Amygdala (tissue), 56 donors: ENCODE measurements at places on chromosomes 13 and 19.

DNA sequence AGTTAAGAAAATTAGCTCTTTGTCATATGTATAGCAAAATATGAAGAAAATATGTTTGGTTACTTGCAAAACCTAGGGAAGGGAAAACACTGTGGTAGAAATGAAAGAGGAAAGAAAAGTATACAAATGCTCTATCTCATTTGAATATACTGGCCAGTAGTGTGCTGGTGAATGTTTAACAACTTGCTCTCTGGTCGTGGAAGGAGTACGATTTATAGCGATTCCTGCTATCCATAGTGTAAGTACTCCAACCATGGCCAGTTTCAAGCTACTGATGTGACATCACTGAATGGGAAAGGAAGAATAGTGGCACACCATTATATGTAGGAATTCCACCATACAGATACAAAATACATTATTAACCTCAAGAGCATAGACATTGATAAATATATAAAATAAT, 9.3 kb downstream of the BORA start:
- DNase-seq = no peak

DNA sequence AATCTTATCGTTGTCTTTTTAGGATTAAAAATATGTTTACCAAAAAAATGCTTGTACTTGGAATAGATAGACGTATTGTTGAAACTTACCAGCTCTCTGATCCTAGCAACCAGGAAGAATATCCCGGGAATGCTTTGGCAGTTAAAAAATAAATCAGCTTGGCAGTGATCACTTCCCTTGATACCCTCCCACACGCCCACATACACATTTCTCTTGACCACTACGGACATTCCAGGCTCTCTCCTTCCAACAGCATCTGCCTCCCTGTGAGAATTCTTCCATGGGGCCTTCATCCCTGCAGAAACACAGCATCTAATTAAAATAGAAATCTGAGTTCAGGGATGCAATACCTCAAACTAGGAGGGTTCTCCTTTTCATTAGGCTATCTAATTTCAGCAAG, 57.9 kb downstream of the THSD1 start:
- DNase-seq = no peak

- no peak for DNase-seq
These were observed 15.6 kb downstream of the PABPC3 start for GRCh38 chr13:25111585-25111956.

GRCh38 chr13:102999499-102999898, 66.7 kb downstream of the SLC10A2 start:
- DNase-seq = no peak

- DNase-seq = no peak
These were observed 27.2 kb downstream of the SPRY2 start for GRCh38 chr13:80313668-80314256.

DNA sequence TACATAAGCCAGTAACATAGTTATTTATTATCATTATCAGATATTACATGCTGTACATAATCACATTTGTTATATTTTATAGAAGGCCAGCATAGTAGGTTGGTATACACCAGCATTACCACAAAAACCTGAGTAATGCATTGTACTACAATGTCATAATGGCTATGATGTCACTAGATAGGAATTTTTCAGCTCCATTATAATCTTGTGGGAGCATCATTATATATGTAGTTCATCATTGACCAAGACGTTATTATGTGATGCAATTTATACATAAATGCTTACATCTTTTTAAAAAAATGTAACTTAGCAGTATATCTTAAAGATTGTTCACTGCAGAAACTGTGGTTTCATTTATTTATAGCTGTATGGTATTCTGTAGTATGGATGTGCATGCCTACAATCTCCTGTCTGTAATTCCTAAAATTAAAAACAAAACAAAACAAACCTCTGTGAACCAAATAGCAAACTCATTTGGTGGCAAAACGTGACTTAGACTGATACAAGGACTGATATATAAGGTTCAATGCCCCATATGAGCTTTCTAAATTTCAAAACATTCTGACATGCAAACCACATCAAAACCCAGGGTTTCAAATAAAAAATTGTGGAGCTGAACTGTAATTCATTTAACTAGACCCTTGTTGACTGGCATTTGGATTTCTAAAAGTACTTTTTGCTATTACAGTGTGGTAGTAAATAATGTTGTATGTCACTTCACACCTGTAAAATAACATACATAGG, 250.9 kb downstream of the DLEU7 start:
- no peak for DNase-seq

DNA sequence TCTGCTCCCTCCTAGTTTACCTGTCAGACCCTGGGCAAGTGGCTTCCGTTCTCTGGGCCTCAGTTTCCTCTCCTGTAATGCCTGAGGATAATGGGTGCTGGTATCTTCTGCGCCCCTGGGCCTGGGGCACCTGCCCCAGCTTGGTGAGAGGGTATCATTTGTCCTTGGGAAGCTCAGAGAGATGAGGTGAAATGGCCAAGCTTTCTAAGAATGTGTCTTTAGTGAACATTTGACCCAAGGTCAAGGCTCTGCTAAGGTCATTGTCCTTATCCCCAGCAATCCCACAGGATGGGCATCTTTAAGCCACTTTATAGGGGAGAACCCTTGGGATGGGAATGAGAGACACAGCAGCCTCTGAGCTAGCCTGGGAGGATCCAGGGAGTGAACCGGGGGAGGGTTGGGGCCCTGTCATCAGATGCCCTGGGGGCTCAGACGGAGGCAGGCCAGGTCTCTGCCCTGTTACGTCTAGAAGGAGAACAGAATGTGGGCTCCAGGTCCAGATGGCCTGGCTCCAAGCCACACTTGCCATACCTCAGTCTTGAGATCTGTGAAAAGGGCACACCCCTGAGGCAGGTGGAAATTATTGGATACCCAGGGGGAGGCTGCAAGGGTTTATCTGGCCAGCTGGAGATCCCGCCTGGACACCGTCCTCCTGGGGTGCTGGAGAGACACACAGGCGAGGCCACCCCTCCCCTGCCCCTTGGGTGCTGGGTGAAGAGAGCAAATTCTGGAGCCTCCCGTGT, 1.1 kb upstream of the NFIC start:
- no peak for DNase-seq

DNA sequence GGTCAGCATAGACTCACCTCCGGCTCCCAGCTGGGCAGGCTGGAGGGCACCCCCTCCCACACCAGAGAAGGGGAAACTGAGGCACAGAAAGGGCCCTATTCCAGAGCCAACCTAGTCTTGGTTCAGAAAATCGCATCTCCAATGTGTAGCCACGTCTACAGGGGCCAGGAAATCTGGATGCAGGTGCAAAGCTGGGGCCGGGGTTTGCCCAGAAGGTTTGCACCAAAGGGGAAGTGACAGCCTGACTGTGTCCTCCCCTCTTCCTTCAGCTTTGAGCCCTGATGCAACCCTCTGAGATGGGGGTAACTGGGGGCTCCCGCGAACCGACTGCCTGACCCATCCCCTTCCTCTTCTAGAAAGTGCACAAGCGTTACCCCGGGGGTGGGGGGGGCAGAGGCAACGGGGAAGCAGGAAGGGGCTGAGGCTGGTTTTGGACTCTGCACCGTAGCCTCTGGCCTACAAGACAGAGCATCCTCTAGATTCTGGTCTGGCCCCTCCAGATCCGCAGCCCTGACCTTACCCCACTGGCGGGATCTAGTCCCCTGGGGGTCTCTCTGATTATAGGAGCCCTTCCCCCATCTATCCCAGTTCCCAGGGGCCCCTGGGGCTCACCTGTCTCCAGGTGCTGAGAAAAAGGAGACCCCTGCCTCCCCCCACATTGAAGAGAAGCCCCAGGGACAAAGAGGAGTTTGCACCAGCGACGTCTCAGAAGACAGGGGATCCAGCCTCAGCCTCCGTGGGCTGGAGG, 1.1 kb upstream of the ONECUT3 start:
- DNase-seq = no peak

DNA sequence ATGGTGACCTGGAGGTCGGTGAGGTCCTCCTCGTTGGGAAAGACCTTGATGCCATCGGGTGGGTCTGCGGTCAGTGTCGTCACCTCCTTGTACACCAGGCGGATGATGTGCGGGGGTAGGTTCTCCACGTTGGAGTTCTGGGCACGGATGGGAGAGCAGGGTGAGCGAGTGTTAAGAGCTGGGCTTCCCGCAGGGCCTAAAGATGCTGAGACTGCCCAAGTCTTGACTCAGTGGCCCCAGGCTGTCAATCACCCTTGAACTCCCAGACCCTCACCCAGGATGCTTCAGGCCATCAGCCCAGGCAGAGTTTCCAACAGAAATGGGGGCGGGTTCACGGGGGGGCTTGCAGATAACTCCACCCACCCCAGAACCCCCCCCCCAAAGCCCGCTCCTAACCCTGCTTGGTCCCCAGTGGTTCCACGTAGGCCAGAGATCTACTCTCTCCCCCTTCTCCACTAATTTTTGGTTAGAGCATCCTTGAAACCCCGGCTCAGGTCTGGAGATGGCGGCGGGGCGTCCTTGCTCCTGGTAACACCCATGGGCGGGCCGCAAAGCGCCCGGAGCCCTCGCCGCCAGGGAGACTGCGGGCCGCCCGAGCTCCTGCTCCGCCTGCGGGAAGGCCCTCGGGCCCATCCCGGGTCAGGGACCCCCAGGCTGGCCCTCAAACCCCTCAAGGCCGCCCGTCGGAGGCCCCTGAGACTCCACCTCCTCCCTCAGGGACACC, 600 bp downstream of the UBE2S start:
- DNase-seq = peak; percentile 81

DNA sequence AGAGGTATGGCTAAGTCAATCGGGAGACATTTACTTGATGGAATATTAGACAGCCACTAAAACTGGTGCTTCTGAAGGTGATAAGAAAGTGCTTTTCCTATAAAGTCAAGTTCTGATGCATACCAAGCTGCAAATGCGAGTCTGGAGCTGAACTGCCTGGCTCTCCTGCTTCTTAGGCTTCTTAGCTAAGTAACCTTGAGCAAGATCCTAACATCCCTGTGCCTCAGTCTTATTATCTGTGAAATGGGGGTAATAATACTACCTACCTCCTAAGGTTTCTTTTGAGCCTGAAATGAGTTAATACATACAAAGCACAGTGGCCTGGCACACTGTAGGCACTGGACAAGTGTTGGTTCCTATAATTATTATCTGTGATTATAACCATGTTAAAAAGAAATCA, 64.5 kb downstream of the ZIC5 start:
- no peak for DNase-seq

DNA sequence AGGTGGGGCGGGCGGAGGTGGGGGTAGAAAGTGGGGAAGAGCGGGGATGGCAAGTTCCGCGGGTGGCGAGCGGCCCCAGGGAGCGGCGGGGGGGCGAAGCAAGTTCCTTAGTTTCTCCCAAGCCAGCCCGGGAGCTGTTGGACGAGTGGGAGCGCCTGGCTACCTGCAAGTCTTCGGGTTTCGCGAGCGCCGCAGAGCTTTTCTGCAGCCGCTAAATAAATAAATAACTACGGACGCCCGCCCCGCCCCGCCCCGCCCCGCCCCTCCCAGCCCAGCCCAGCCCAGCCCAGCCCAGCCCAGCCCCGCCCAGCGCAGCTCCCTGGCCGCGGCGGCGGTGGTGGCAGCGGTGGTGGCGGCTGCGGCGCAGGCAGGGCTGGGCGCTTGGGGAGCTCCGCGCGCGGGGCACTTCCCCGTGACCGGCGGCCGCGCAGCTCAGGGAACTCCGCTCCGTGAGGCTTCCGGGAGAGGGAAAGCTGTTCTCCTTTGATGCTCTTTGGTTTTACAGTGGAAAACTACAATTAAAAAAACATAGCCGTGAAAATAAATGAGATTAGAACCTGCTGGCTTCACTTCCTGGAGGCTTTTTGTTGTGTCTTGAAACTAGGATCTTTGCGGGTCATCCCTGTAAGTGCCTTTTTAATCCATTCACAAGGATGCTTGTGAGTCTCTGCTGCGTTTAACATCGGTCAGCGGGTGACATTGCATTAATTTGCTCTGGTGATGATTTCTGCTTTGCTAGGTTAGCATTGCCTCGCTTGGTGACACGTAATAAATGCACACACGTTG, at the start of gene UBE2L5:
TSS of gene UBE2L5 (plus strand) at position 440 of the 786 bp plus-strand sequence. CDS start 5,498 bp downstream, outside the sequence.
- peak; percentile 63 for DNase-seq

DNA sequence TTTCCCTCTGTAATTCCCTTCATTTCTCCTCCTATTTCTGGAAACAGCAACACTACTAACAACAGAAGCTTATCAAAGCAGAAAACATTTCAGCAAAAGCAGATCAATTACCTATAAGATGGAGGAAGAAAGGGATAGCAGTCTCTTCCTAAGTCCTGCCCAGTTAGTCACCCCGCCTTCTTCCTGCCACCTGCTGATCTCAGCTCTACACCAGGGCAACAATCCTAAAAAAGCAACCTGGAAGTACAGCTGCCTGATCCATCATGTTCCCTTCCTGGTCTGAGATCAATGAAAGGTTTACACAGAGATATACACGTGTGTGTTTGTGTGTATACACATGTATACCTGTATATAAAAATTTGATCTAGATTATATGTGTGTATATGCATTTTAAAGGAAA, 59.4 kb downstream of the TSC22D1 start:
- DNase-seq = no peak

GRCh38 chr13:103097366-103097928, 31.2 kb upstream of the SLC10A2 start:
- DNase-seq = no peak

DNA sequence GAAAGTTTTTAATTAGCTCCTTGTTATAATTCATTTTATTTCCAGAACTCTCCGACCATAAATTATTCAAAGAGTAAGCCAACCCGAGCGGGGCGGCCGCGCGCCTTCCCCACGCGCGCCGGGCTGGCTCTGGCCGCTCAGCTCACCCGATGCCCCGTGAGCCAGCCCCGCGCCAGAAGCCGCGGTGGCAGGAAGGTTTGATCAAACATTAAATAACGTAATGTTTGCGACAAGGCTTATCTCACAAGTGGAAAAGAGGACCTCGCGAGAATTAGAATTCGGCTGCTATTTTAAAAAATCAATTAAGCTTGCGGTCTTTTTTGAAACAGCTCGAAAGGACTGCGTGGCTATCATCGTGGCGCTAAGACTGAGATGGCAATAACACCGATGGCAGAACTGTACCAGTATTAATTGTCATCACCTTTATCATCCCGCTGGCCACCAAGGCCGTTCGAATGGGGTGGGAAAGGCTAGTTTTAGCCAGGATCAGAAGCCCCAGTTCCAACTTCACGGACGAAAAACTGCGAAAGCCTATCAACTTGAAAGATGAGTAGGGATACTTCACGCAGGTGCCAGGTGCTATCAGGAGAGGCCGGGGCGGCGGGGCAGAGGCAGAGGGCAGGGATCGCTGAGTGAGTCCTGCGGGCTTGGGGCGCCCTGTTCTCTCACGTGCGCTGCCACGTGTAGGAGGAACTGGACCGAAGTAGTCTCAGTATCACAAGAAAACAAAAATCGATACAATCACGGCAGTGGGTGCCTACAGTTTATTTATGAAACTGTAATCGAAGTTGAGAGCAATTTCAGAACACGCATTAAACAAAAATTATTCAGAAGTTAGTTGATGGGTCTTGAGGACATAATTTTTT, 6.4 kb downstream of the POU4F1 start:
- no peak for DNase-seq

- no peak for DNase-seq
These were observed 93.4 kb downstream of the UQCRFS1 start for GRCh38 chr19:29119590-29119989.

- no peak for DNase-seq
These were observed 6.6 kb upstream of the DDX39A start for GRCh38 chr19:14425696-14426138.

GRCh38 chr19:46542428-46543230, 47.0 kb upstream of the PNMA8B start:
- DNase-seq = peak; percentile 90
